ENCODE measurements at places on chromosomes 7 and 10.

- DNase-seq, result no peak
Observed at GRCh38 chr10:48520594-48520993, 84.3 kb downstream of the ARHGAP22 start.

GRCh38 chr10:3031490-3031889, 35.9 kb upstream of the PFKP start:
- DNase-seq, result no peak

GRCh38 chr7:17371671-17372524, 73.4 kb downstream of the AHR start:
- DNase-seq, result no peak

DNA sequence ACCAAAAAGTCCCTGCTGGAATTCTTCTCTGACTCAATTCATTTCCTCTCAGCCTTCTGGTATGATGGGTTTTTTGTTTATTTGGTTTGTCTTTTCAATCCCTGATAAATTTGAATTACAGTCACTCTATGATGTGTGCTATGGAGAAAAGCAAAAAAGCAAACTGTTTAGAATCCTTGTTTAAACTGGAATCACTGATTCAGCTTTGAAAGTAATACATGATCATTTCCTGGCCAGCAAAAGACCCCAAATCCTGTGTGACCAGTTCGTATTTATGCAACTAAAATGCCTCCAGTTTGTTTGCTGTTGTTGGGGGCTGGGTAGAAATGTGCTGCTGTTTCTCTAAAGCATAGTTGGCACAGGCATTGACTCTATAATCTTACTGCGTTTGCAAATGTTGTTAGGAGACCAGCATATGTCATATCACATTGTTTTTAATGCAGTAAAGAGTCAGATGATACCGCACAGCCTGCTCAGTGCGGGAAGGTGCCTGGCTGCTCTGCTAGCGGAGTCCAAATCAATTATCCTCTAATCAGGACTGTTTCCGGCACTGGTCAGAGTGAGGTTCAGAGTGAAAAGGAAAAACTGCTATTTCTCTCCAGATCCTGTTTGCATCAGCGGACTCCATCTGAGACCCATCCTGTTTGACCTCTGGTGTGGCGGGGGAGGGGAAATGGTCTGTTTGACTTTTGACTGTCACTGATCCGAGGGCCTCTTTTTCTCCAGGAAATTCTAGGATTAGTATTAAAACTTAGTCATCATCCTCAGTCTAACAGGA, 40.6 kb upstream of the ADD3 start:
- DNase-seq, result no peak

DNA sequence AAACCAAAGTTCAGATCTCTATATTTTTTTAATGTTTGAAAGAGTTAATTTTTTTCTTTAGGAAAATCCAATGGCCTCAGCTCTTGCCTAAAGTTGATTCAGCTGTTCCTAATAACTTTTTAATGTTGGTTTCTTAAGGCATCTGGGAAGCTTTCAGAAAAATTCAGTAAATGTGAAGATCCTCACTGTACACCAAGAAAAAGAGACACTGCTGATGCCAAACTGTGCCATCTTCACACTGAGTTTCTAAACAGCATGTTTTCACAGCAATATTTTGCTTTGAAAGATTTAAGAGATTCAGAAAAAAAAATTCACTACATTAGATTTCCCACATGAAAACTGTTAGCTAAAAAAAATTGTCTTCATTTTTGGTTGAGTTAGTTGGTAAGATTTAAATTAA, 249.4 kb downstream of the NEBL start:
- no peak for DNase-seq

GRCh38 chr7:5758753-5759335, 22.6 kb downstream of the RNF216 start:
- DNase-seq, result no peak

DNA sequence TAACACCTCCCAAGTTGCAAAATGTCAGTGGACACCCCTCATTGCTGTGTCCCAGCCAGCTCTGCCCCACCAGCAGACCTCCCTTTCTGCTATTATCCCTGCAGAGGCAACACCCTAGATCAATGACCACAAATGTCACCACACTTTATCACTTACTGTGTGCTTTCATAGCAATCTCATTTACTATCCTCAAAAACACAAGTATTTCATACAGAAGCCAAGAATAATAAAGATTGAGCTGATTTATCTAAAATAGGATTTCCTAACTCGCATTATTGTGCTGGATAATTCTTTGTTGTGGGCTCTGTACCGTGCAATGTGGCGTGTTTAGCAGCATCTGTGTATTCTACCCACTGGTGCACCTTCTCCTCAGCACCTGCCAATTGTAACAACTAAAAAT, 13.2 kb upstream of the ABCB5 start:
- no peak for DNase-seq

DNA sequence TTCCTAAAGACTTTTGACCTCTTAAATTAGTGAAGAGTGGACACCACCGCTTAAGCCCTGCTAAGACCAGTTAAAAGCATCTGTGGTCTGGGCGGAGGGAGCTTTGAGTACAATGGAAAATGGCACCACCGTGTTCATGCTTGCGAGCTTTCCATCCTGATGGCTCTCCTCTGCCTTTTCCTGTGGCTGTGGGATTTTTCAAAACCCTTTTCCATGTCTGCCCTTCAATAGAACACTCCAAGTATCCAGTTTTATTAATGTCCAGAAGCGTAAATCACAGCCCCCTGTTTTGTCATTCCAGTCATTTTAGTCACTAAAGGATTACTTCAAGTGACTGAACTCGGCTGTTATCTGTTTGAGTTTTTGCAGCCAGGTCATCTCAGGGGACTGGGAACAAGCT, 181.8 kb downstream of the MGMT start:
- no peak for DNase-seq

DNA sequence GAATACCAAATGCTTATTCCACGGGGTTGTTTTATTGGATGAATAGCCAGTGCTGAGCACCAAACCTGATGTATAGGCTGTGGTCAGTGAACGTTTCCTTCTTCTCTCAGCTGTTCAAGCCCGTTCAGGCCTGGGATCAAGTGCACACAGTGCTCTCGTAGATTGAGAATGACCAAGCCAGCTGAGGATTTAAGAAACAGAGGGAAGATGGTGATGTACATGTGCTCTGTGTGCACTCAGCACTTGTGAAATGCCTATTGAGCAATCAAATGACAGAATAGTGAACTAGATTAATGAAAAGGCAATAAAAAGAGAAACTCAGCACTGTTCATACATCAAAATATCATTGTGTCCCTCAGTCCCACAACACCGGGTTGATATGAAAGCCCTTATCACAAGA, 302.5 kb downstream of the BMPER start:
- no peak for DNase-seq

- DNase-seq, result no peak
Observed at GRCh38 chr7:121081327-121081936, 92.9 kb downstream of the CPED1 start.

DNA sequence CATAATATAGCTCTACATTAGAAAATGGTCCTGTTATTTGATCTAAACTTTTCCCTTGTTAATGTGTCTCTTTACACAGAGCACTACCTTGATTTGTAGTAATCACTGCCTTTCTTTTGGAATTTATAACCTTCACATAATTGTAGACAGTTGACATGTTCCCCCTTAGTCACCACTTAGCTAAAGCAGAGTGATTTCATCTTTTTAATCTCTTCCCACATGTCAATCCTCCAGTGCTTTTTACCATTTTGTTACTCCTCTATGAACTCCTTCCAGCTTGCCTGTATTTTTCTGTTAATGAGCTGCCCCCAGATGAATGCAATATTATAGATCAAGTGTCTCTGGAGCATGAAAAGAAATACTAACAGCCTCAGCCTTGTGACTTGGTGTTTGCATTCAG, 2.6 kb upstream of the PPP1R3A start:
- no peak for DNase-seq

DNA sequence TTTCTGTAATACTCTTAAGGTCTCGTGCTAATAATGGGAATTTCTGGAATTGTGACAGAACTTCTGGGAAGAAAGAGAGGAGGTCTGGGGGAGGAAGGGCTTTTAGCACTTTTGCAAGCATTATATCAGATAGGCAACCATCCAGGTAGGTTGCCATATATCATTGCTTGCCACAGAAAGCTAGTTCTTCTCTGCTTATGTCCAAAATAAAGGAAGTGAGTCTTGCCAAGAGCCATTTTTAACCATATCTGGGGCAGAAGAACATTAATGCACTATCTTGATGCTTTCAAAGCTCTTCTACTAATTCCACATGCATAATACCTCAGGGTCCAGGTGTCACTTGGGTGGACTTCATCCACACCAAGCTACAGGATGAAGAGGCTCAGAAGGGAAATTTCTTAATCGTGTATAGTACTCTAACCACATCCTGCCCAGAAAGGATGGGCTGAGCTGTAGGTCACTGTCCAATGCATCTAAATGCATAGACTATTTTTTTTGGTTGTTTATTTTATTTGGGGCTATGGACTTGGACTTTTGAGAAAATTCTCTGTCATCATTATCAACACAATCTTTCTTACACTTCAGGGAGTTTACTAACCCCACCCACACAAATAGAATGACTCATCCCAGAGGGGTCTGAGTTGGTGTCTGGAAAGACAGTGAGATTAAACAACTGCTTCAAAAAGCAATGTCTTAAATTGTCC, 68.9 kb upstream of the ADO start:
- no peak for DNase-seq

GRCh38 chr10:97494863-97495506, 3.2 kb downstream of the MMS19 start:
- DNase-seq, result no peak

- DNase-seq, result no peak
Observed at GRCh38 chr10:94005050-94005449, 11.3 kb downstream of the PLCE1 start.

DNA sequence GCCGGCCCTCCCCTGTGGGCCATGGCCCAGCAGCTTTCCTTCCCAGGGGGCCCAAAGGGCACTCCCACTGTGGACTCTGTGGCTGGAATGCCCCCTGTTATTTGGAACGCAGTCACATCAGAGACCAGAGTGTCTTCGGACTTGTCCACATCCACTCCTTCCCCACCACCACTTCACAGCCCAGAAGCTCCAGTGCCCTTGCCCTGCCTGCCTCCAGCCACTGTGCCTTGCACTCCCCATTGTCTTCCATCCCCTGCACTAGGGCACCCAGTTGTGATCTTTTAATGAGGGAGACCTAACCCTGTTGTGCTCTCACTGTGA, 19.4 kb downstream of the INSIG1 start:
- DNase-seq, result no peak

- no peak for DNase-seq
Observed at GRCh38 chr7:15560968-15561367, 847 bp downstream of the AGMO start.

GRCh38 chr7:66453340-66453739, 175.3 kb upstream of the KCTD7 start:
- no peak for DNase-seq

GRCh38 chr7:128399991-128400390, 9.8 kb downstream of the IMPDH1 start:
- DNase-seq, result no peak

- no peak for DNase-seq
Observed at GRCh38 chr10:72277340-72277995, 3.7 kb downstream of the DDIT4 start.

GRCh38 chr10:127117125-127117524, 79.3 kb downstream of the INSYN2A start:
- peak; percentile 14 for DNase-seq

GRCh38 chr7:104903846-104904245, 110.2 kb upstream of the KMT2E start:
- DNase-seq, result no peak

- DNase-seq, result no peak
Observed at GRCh38 chr10:78196964-78197363, 163.3 kb downstream of the RPS24 start.

- DNase-seq, result no peak
Observed at GRCh38 chr7:84876061-84876821, 310.6 kb downstream of the SEMA3D start.

All from stimulated activated CD8-positive, alpha-beta memory T cell treated with anti-CD3 and anti-CD28 coated beads, Interleukin-2, amount 100 ng/mL, for 48 hours (primary cell).